ENCODE measurements at places on chromosomes 3 and 15.

DNA sequence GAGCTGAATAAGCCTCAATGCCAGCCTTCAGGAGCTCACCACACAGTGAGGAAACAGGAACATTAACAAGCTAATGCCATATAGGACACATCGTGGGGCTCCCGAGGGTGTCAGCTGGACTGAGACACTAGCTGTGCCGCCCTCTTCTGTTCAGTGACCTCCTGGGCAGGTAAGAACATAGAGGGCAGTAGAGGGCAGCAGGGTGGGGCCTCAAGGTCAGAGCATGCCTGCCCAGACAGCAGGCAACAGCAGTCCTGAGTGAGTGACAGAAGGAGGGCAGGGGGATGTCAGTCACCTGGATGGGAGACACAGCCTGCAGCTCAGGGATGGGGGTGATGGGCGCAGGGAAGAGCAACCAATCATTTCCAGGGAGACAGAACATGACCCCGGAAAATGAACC lies 15.5 kb downstream of the NTRK3 start:
- no peak for DNase-seq

DNA sequence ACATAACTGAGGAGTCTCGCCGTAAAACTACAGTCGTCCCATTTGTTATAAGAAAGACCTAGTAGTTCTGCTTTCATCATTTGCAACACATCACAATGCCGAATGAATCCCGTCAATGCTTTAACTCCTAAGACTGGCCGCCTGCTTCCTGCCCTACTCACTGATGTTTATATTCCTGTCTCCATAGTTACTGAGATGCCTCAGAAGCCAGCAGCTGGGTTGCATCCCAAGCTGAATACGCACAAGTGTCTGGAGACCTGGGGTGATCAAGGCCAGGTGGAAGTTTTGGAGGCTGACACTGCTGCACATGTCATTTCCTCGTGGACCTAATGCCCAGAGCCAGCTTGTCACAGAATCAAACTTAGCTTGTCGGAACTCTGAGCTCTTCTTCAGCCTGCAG lies 95.2 kb upstream of the UBE2E1 start:
- DNase-seq, result no peak

DNA sequence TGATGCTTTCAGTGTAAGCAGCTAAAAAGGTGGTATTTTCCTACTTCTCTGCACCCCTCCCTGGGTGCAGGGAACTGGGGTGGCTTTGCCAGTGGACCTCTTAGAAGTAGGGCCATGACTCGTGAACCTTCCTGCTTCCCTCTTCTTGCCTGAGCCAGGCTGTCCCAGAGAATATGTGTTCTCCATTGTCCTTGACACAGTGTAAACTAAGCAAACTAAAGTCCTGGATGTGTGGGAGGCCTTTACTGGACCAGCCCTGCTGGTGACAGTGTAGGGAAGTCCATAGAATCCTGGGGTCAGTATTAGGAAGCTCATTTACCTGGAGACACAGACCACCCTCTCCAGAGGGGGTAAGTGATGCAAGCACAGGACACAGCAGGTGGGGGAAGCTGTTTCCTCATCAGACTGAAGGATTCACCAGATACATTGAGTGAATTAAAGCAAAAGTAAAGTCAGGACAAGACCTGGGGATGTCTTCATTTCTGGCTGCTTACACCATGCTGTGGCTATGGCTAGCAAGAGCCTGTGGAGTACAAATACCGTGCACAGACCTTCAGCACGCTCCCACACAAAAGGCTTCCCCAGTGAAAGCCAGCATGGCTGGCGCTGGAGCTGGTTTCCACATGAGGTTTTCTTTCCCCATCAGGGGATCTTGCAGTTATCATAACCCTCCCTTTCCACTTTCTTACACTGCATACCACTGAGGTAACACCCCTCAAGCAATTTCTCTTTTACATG lies 64.8 kb upstream of the LPP start:
- DNase-seq, result no peak

DNA sequence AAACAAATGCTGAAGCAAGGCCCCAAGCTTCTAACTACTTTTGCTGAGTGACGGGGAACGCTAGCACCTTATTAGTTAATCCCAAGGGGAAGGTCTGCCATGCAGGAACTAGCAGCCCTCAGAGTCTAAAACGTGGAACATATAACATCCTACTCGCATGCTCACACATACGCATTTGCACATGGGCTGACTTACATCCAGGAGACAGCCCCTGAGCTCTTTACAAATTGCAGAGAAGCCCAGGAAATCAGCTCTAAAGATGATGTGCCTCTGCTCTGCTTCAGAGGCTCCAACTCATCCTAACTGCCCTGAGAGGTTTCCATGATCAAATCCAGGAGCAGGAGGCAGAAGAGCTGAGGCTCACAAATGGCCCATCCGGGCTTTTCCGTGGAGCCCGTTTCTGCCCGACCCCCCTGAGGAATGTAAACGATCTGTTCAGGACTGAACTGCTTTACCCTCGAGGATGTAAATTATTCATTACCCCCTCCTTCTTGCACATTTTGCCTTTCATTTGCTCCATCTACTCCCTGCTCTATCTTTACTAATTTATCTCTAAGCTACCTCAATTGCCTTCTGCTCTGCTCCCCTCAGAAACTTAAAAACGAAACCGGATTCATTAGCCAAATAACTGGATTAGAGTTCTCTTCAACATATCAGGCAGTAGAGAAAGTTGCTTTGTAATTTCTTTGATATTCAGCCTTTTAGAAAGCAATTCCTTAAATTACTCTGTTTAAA lies 141.9 kb upstream of the CCDC54 start:
- peak; percentile 38 for DNase-seq

- no peak for DNase-seq
Observed at GRCh38 chr15:88954431-88955277, 41.5 kb upstream of the MFGE8 start.

- DNase-seq, result no peak
Observed at GRCh38 chr3:195438371-195438770, 4.4 kb downstream of the ACAP2 start.

DNA sequence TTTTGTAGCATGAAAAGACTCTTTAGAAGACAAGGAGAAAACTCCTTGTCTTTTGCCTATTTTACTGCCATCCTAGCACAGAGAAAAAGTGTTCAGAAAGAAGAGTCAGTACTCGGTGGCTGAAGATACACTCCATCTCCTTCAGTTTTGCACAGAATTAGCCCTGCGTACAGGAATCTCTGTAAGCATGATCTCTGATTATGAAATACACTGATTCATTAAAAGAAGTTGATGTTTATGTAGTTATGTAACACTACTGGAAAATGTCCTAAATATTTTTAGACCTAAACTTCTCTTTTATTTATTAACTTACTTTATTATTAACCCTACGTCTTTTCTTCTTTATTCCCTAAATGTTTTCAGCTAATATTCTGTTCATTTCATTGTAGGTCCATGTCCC lies 138.4 kb downstream of the LEKR1 start:
- no peak for DNase-seq

DNA sequence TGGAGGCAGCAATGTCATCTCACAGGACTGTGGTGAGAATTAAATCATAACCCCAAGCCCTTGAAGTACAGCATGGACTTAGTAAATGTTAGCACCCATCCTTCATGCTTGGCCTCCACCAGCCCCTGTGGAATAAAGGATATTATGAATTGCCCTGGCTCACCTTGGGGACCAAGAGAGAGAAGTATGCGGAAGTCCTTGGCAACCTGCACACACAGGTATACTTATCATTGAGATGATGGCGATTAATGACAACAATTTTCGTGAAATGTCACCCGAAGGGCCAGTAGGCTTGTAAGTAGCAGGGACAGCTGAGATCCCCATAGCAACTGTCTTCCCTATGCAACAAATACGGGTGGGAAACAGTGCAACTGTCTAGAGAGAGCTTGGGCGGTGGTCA lies 102.0 kb downstream of the FAM43A start:
- DNase-seq, result no peak

DNA sequence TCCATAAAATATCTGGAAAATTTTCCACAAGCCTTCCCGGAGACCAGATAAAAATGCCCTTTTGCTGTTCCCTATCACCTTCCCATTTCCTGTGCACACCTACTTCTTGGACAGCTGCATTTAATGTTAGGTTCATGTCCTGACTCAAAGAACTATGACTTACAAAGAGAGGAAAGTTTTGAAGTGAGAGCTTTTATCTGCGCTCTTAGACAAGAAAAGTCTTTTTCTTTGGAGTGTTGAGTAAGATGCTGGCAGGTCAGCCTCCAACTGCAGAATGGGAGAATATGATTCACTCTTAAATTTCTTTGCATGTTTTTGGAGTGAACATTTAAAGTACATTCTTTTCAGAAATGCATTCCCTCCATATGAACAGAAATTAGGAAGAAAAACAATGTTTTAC lies 147.3 kb upstream of the DPH6 start:
- DNase-seq, result no peak
